ENCODE measurements at places on chromosomes 3 and 15.

DNA sequence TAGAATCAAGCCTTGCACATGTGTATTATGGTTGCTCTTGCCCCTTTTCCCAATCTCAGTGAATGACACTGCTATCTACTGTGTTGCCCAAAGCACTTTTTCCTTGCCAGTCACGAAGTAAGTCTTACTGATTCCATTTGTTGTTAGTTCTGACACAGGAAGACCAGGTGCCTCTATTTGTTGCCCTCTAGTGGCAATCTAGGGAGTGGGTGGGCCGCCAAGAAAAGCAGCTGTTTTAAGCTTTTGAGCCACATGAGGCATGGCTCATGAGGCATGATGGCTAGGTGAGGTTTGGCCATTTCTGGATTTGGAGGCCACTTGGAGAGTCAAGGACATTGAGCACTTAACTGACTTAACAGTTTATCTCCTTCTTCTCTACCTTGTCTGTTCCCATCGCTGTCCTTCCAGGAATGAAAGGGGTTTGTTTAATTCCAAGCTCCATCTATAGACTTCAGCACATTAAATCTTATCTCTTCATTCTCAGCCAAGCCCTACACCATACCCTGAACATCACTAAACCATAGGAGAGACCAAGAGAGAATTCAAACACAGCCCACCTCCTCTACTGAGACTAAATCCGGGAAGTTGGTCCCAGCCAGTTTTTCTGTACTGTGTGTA lies 103.1 kb downstream of the HCN4 start:
- peak; percentile 76 for DNase-seq

DNA sequence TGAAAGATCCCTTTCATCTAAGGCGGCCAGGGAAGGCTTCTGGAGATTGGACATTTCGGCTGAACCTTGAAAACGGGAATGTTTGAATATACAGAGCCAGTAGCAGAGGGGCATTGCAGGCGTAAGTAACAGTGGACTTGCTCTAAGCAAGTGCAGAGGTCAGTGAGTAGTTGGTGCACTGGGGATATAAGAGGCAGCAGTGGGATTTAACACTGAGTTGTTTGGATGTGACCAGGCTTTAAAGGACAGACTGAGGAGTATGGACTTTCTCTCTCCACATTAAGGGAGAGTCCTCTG lies 1.3 kb downstream of the ARNT2 start:
- no peak for DNase-seq

DNA sequence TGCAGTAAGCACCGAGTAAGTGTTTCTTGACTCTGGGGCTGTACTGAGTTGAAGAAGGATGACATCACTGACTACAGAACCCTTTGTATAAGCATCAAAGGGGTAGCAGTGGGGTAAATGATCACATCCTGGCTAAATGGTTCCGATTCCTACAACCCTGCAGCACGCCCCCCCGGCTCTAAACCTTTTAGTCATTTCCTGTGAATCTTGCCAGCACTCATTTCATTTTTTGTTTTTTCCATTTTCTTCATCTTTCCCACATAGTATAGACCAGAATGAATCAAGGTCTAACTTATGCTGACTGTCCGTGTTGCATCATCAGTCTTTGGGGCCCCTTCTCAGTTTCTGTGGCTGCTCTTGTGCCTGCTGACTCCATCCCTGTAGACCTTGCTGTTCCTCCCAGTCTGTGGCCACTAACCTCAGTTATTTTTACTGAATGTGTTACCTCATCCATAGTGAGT lies 383.1 kb upstream of the TPRG1 start:
- no peak for DNase-seq

DNA sequence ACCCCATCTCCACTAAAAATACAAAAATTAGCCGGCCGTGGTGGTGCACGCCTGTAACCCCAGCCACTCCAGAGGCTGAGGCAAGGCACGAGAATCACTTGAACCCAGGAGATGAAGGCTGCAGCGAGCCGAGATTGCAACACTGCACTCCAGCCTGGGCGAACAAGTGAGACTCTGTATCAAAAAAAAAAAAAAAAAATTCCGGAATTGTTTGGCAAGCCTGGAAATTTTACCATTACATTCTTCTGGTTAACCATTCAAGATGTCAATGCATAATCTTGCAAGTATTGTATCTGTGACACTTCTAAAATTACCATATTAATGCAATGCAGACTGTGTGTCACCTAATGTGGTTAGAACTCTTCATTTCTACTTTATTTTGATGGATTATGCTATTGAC lies 67.0 kb downstream of the CSNK1G1 start:
- no peak for DNase-seq

GRCh38 chr3:25339225-25339624 lies 88.8 kb upstream of the RARB start:
- DNase-seq: no peak

DNA sequence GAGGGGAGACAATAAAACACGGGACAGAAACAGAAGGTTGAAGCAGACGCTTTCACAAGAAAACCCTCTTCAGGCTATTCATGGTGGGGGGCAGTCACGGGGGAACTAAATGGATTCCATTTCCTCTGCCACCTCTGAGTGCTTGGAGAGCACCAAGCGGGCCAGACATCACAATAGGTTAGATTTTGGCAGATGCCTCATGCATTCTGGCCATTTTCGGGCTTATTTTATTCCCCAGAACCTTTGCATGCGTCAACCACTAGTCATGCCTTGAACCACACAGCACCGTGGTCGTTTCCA lies 82.2 kb downstream of the RORA start:
- DNase-seq: peak; percentile 32

DNA sequence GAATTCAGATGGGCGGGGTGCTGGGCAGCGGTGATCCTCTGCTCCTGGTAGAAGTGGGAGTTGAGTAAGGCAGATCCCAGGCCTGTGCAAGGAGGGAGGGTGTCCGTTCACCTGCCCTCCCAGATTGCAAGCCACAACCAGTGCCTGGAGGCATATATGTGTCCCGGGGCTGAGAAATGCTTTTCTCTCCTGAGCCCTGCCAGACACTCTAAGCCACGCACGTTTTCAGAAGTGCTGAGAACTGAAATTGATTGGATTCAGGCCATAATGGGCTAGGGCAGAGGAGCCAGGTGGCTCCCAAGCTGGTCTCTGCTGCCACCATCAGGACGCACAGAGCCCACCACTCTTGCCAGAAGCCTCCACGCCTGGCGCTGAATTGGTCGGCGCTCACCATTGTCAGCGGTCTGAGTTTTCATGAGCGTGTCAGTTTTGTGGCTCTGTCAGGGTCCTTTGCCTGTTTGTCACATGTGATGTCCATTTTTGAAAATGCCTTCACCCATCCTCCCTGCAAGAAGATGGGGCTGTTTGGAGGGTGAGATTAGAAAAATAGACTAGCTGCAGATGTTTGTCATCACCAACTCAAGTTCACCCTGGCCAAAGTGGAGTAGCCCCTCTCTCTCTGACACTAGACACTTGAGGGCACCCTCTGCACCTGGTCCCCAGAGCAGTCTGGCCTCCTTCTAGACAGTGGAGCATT lies 15.4 kb upstream of the BFSP2 start:
- peak; percentile 81 for DNase-seq

DNA sequence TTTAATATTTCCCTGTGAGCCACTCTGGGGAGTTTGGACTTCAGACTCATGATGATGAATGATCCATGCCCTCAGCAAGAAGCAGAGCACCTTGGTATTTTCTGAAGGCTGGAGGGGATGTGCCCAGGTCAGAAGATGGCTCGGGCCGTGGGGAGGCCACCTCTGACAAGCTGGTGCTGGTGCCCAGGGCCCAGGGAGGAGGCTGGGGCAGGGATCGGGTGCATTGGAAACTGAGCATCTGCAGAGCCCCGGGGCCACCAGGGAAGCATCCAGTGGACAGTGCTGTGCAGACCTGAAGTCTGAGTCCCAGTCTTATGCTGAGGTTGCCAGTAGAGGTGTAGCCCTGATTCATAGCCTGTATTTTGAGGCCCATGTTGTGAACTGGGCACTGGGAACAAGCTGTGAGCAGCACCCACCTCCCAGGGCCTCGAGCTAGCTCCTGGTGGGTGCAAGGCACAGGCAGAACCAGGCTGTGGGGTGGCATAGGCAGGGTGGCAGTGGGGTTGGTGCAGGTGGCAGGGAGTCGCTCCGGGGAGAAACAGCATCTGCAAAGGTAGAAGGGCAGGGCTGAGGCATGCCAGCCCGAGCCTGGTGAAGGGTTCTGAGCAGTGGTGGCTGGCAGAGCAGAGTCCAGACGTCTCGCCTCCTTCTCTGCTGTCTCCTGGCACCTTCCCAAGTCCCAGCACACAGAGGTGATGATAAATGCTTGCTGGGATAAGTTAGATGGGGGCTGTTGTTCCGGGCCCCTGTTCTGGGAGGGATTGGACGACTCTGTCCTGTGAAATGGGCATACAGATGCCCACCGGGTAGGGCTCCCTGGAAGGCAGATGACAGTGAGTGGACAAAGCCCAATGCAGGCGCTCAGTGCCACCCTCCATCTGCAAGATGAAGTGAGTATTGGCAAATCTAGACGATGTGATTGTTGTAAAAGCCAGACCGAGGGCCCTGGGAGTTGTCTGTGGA lies 10.6 kb downstream of the DNAJB8 start:
- DNase-seq: no peak

DNA sequence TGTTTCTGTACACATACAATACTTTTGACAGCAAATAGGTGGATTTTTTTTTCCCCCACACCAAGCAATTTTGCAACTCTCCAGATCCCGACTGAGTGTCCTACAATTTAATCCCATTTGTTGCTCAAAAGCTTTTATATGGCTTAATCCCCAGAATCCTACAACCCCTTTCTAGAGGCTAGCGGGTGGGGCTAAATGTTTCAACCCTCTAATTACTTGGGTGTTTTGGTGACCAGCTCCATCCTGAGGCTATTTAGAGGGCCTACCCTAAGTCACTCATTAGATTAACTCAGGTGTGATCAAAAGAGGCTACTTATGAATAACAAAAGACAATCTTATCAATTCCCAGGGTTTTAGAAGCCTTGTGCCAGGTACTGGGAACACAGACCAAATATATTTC lies 21.0 kb upstream of the FBXL2 start:
- DNase-seq: no peak

- DNase-seq: no peak
Observed at GRCh38 chr3:4830586-4830914, 148.7 kb upstream of the BHLHE40 start.

- DNase-seq: no peak
Observed at GRCh38 chr3:74693696-74694393, 79.4 kb upstream of the CNTN3 start.

- DNase-seq: no peak
Observed at GRCh38 chr15:29465196-29465595, 195.6 kb upstream of the NSMCE3 start.

GRCh38 chr3:119901148-119901547 lies 119.2 kb downstream of the NR1I2 start:
- no peak for DNase-seq

- DNase-seq: no peak
Observed at GRCh38 chr15:29071882-29072273, 186.1 kb downstream of the APBA2 start.

GRCh38 chr3:114439284-114439683 lies 145.5 kb downstream of the TIGIT start:
- DNase-seq: no peak

- DNase-seq: no peak
Observed at GRCh38 chr3:187183210-187183862, 13.9 kb upstream of the RTP1 start.

DNA sequence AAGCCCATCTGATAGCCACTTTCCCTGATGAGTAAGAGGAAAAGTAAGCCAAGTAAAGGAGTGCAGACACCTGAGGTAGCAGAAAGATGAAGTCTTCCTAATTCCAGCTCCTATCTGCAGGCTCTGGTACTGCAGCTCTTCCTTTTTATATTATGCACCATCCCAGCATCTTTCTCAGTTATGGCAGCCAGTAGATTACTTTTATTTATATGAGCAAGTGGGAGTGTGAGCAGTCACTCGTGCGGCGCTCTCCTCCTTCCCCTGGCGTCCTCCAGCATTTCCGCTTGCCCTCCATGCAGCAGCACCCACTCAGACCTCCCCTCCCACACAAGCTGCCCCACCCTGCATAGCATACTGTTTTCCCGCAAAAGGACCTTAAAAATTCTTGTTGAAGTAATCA lies 465.9 kb upstream of the DPPA4 start:
- DNase-seq: peak; percentile 20

DNA sequence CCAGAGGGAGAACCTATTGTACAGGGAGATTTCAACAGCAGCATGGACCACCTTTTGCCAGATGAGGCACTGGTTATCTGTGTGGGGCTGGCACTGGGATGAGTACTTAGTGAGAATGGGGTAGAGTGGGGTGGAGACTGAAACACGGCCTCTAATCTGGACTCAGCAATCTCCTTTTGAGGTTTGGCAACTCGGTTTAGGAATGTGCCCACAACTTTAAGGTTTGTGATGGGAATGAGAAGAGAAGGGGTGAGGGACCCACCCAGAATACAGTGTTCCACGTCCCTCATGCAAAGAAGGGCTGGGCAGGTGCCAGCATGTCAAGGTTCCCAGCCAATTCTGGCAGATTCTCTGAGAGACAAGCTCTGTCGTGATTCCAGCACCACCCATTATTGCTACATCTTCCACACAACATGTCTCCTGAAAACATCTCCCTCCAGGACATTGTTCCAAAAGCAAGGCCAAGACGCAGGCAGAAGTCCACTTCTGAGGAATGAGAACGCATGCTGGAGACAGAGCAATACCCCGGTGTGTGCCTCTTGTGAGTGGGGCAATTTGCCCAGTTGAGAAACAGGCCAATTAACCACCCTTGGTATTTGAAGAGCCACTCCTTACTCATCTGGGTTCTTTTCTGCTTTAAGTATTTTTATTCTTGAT lies 37.5 kb upstream of the CCR4 start:
- no peak for DNase-seq

GRCh38 chr3:155661760-155662159 lies 83.1 kb downstream of the PLCH1 start:
- no peak for DNase-seq

DNA sequence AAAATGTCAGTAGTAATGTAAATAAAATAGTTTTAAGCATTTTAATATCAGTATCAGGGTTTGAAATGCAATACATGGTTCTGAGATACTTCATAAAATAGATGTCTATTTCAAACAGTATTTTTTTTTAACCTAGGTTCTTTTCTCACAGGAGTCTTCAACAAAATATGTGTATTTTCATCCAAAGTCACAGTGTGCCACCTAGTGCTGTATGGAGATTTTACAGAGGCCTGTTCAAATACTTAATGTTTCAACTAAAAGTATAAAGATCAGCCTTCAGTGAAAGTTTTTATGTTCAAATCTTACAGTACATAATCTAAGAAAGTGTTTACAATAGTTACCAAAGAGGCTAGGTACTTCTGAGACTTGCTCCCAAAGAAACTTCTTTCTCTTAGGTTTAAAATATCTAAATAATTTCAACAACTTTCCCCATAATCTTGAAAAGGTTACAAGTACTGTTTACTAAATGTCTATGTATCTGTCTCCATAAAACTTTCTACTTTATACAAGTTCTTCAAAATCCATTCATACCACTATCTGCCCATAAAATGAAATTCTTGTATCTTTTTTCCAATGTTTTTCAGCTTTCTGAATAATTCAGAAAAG lies 38.3 kb downstream of the SCAPER start:
- no peak for DNase-seq
